Right renal pelvis (tissue), 4 donors: ENCODE measurements at places on chromosomes 7 and 10.

GRCh38 chr10:67086327-67087134 is 160.7 kb downstream of the LRRTM3 start:
- no peak for DNase-seq

GRCh38 chr7:120770206-120770605 is 87.7 kb downstream of the TSPAN12 start:
- DNase-seq = no peak

DNA sequence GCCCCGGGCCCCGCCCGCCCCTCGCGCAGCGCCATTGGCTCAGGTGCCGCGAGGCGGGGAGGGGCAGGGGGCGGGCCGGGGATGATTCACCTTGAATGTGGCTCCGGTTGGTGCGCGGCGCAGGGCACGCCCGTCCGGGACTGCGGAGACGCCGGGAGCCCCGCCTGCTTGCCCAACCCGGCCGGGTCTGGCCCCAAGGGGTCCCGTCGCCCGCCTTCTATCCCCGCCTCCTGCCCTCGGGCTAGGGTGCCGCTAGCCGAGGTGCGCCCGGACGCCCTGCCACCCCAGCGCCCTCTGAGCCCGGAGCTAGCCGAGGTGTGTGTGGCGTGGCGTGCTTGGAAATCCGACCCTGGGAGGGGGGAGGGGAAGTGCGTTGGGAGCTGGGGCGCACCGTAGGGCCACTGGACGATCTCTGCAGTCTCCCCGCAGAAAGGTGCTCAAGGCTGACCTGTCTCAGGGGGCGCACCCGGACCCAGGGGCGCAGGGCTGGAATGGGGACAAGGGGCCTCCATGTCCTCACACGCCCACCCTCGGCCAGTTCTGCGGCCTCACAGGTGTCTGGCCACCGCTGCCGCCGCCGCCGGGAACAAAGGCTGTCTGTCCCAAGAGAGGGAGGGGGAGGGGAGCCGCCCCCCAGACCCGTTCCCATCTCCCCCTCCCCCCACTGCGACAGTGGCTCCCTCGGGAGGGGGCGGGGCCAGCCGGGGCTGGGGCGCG is 168.9 kb downstream of the NRF1 start:
- DNase-seq = no peak

DNA sequence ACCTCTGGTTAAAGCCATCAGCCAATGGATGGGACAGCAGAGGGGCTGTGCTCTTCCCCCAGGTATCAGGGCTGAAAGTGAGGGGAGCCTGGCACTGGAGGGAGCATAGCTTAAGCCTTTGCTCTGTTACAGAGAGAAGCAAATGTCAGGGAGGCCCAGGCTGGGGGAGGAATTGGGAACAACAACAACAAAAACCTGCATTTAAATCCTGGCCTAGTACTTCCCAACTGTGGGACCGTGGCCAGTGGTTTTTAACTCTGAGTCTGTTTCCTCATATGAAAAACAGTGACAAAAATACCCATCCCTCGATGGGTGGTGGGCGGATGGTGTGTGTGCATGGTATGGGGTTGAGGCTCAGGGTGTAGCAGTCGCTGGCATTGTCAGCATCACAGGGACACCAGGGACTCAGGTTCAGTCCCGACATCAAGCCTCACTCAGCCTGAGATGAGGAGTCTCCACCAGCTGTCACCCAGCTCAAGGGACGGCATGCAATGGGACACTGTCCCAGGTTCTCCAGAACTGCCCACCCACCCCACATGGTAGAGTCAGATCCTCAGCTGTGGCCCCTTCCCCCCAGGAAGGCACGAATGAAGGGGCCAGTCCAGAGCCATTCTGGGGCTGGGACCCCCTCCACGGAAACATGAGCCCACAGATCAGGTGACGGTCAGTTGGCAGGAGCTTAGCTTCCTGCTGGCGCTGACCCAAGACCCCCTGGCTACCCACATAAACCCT is 74.5 kb downstream of the AFAP1L2 start:
- no peak for DNase-seq

DNA sequence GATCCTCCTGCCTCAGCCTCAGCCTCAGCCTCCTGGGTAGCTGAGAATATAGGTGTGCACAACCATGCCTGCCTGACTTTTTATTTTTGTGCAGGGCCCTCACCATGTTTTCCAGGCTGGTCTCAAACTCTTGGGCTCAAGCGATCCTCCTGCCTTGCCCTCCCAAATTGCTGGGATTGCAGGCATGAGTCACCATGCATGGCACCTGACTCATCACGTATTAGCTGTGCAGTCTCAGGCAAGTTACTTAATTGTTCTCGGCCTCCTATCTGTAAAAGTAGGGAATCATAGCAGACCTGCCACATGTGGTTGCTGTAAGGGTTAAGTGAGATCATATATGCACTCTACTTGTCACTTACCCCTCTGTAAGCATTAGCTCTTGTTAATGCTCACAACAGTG is 117.2 kb downstream of the ANLN start:
- DNase-seq = no peak
